ENCODE measurements at places on chromosomes 5 and 9.
A peak's percentile ranks its signal among the peaks of the same experiment; 100 is the strongest.

DNA sequence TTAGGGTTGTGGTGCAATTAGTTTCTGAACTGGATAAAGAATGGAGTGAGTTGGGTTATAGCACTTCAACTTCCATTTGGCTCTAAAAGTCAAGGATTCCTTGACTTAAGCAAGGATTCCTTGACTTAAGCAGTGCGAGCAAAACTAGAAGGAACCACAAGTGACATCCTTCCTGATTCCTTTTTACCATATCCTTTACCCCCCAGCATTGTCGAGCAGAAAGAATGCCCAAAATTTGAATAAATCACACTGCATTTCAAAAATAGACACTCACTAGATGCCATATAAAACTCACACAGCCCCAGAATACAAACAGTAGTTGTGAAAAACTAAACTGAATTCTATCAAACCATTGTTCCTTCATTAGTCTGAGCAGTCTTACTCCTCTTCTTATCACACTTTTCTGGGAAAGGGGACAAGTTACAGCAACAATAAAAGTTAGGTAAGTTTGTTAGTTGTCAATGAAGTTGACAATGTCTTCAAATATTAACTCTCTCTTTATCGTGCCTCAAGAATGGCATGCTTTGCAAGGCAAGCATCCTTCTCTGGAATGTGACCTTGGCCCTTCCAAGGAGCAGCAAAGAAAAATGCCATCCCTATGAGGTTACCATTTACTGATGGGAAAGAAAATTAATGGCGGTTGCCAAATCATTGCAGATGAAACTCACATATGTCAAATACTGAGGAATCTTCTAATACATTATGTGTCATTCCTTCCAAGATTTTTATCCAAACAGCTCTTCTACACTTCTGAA, 273.3 kb upstream of the ANKRD55 start:
- DNase-seq, result no peak

- no peak for DNase-seq
Observed at GRCh38 chr5:94945656-94946055, 327.2 kb downstream of the SLF1 start.

DNA sequence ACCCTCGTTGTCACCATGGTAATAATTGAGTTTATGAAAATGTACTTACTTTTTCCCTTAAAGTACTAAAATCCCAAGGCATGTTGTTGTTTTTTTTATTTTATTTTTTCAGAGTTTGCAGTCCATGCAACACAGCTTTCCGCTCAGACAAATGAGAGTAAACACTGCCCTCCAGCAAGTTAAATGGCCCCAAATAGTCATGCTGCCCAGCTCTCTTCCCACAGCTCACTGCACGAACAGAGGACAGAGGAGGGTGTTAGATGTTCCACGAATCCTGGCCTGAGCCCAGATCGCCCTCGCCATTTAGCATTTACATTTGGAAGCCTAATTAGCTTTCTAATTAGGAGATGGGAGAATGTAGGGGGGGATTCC, 1.9 kb downstream of the NIM1K start:
- DNase-seq, result no peak

DNA sequence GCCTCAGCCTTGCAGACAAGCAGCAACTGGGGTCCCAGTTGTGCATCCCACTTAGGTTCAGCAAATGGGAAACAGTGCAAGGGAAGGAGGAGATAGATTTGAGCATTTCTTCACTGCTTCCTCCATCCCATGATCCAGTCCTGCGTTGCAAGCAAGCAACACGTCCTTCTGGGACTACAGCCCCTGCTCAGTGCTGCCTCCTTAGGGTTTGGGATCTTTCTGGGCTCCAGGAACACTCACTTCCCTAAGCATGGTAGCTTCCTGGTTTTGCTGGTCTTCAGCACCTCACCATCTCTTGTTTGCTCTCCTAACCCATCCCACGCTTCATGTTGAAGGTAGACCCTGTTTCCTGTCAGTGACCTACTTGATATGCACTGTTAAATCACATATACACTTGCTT, 444.7 kb downstream of the MED10 start:
- no peak for DNase-seq

GRCh38 chr5:93793159-93793781, 51.9 kb upstream of the POU5F2 start:
- DNase-seq, result peak; percentile 53

All from islet precursor cell (in vitro differentiated cells).